ELF-1 (cell line): ENCODE measurements at places on chromosomes 5 and 9.

DNA sequence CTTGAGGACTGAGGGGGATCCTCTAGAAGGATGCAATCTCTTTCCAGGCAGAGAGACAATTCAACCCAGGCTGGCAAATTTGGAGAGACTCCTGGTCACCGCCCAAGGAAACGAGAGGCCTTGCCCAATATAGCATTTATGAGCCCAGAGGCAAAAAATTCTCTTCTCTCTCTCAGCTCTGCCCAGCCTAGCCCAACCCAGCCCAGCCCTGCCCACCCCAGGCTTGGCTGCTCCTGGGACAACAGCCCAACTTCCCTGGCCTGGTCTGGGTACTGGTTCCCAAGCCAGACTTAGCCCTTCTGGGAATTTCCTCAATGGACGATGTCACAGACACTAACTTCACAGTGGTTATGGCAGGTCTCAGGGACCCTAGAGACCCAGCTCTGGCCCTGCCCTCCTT, 116.5 kb downstream of the PSD2 start:
- DNase-seq, result no peak

DNA sequence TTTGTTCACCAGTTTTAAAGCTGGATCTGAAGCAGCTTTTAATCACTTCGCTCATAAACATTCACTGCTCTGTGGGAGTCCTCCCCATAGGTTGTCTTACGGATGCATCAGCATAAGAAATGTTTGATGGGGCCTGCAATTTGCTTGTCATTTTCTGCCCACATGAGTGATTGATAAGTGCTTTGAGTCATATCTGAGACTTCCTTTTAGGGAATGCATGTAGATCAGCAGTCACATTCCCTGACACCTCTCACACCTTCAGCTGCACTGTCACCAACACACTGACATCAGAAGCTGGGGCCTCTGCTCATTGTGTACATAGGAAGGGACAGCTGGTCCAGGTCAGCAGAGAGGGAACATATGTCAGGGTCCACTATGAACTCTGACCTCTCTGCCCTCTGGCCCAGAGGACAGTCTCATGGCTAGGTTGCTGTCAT, 84.1 kb upstream of the SPATA31D4 start:
- DNase-seq, result no peak

DNA sequence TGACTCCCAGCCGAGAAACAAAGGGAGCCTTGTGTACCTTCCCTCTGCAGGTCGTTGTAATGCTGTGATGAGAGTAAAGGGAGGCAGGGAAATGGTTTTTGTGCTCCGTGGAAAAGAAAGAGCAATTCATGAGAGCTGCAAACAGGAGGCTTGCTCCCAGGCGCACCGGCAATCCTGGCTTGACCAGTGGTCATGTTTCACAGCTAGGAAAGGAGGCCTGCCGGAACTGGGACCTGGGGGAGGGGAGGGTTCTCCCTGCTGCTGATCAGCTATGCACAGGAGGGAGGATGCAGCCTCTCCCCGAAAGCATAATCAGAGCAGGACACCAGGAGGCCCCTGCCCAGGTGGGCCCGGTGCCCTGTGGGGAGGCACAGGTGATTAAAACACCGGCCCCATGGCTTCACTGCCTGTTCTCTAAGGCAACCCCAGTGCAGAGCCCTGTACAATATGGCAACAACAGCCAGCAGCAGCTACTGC, 131.3 kb downstream of the ZDHHC21 start:
- peak; percentile 60 for DNase-seq

- DNase-seq, result no peak
These were observed 9.6 kb upstream of the CCDC171 start for GRCh38 chr9:15543047-15543813.

DNA sequence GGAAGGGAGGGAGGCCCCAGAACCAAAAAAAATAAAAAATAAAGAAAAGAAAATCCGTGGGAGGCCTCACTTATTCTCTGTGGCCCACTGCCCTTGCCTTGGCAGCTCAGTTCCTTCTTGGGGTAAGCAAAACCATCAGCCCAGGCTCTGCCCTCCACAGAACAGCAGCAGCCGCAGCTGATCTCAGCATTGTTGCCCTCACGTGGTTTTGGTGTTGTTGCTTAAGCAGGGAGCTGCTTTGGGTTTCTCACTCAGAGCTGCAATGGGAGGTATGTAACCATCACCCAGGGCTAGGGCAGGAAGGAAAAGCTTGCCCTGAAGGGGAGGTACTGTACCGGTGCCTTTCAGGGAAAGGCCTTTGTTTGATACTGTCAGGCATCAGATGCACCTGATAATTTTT, 374.7 kb upstream of the WWC1 start:
- DNase-seq, result peak; percentile 80

DNA sequence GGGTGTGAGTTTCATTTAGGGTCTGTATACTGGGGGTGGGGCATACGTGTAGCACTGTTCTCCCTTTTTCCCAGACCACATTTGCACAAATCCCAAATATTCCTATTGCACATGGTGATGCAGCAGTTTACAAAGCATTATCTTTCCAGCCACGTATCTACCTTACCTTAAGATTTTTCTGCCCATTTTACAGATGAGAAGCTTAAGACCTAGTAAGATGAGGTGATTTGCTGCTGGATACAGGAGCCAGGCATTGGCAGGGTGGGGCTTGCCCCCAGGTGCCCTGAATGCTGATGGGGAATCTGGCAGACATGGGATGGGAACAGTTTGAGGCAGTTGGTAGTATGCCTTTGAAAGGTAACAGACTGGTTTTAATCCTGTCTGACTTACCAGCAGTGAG, 12.5 kb downstream of the LHX2 start:
- DNase-seq, result no peak

- no peak for DNase-seq
These were observed 57.2 kb upstream of the TMED7 start for GRCh38 chr5:115683081-115683480.

DNA sequence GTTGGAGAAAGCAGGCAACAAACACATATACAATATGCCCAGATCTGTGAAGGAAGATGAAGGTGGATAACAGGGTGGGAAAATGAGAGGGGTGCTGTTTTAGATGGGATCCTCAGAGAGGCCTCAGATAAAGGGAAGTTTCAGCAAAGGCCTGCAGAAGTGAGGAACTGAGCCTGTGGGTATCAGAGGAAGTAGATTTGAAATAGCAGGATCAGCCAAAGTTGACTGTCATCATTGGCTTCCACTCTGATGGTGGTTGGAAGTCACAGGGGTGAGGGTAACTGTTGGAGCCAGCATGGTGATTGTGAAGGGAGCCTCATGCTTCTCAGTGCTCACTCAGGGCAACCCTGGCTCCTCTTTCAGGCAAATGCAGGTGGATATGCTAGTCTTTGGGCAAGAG, 607.2 kb upstream of the CLINT1 start:
- DNase-seq, result no peak

DNA sequence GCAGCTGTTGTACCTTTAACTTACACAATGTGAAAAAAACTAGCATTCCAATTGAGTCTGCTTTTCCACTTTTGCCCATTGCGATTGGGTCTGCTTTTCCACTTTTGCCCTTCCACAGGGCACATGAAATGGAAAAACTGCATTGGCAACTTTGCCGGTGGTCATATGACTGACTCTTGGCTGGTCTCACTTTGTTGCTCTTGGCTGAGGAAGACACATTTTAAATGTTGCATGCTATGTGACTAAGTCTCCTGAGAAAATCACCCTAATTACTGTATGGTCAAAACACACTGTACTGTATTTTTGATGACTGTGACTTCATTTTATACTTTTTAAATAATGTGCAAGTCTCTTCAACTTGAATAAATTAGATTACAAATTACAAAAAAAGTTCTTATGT, 1.6 kb upstream of the OXCT1 start:
- no peak for DNase-seq

- peak; percentile 49 for DNase-seq
These were observed 5.1 kb downstream of the RPL12 start for GRCh38 chr9:127445851-127446712.

GRCh38 chr5:153187503-153187902, 303.0 kb upstream of the GRIA1 start:
- no peak for DNase-seq

DNA sequence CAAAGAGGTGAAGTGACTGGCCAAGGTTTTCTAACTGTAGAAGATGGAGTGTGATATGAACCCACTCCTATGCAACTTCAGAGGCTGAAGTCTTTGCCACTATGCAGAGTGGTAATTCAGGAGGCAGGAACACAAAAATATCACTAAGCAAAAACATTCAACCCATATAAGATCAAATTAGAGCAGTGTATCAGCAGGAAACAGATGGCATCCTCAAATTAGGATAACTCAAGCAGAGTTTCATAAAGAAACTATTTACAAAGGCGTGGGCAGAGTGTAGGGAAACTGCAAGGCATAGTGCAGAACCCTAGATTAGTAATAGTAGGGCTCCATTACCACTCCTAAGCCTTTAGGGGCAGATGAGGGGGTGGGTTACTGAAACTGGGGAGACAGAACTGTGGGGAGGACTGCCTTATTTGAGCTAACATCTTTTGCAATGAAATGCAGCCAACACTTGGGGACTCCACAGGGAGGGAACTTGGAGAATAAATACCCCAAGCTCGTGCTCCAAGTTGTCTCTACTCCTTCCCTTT, 72.2 kb downstream of the PTTG1 start:
- no peak for DNase-seq

- DNase-seq, result no peak
These were observed 1.9 kb upstream of the NPR2 start for GRCh38 chr9:35789541-35789940.

- peak; percentile 73 for DNase-seq
These were observed 68.4 kb downstream of the RAD23B start for GRCh38 chr9:107351382-107352045.

GRCh38 chr5:37495210-37495609, 116.1 kb downstream of the WDR70 start:
- no peak for DNase-seq

GRCh38 chr5:177111720-177112394, 21.7 kb upstream of the NSD1 start:
- peak; percentile 95 for DNase-seq
